ENCODE measurements at places on chromosomes 6 and 20.

GRCh38 chr6:114375541-114376192 lies 32.8 kb upstream of the HS3ST5 start:
- no peak overlapping the region for H3K4me3 ChIP-seq
- no peaks in the 10 kb centered on the region for H3K36me3 ChIP-seq
- H3K4me1 ChIP-seq = no peaks in the 10 kb centered on the region
- H3K27ac ChIP-seq = no peak overlapping the region

DNA sequence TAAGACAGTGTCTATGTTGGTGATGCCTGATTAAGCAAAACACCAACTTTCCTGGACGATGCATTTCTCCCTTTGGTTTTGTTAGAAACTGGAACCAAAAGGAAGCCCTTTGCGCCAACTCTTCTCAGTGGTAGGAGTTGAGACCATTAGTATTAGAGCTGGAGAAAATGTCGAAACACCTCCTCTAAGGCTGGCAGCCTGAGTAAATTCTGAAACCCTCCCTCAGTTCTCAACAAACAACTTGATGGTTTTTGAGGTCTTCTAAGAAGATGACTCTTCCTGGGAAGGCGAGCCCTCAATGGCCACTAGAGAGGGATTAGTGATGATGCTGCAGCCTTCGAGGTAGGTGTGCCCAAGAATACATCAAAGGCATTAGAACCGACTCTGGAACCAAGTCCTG lies 78.4 kb upstream of the CCN6 start:
- H3K27me3 ChIP-seq = no peaks in the 10 kb centered on the region
- H3K27ac ChIP-seq = no peak overlapping the region
- H3K36me3 ChIP-seq = peaks cover 3% of the 10 kb centered on the region
- no peak overlapping the region for H3K4me3 ChIP-seq

DNA sequence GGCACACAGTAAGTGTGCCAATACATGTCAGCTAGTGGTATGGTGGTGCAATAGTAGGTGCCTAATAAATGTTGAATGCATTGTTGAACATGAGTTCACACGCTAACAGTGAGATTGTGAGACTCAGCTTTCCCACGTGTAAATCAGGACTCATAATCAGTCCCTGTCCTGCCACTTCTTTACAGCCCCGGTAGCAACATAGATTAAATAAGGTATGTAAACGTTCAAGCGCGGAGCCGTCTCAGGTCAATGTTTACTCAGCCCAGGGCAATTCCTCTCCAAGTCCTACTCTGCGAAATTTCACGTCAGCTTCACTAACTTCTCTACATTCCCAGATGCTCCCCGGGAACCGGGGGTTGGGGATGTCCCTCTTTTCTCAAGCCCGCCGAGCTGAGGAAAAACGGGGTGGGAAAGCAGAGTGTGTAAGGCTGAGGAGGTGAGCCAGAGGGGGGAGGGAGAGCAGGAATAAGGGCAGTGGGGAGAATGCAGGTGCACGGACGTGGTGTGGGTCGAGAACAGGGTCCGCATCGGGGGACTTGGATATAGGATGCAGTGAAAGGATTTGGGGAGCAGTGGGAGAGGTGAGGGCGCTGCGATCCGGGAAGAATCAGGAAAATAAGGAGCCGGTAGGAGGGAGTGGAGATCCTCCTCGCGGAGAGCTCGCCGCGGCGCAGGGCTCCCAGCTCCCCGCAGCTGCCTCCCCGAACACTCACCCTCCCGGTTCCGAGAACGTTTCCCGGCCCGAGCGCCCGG lies 544 bp upstream of the TP53INP2 start:
- H3K27ac ChIP-seq = peak overlapping the region; percentile 85
- peaks cover 13% of the 10 kb centered on the region for H3K27me3 ChIP-seq

DNA sequence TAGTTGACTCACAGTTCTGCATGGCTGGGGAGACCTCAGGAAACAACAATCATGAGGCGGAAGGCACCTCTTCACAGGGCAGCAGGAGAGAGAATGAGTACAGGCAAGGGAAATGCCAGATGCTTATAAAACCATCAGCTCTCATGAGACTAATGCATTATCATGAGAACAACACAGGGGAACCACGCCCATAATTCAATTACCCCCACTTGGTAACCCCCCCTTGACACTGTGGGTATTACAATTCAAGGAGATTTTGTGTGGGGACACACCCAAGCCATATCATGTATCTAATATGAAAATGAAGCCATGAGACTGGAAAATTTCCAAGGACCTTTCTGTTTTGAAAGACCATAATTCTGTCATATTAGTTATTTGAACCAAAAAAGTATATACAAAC lies 342.4 kb upstream of the PLCB4 start:
- no peak for DNase-seq

- peak overlapping the region; percentile 92 for H3K27ac ChIP-seq
- peaks cover 74% of the 10 kb centered on the region for H3K36me3 ChIP-seq
- no peak for DNase-seq
- peaks cover 48% of the 10 kb centered on the region for H3K4me1 ChIP-seq
- H3K27me3 ChIP-seq = no peaks in the 10 kb centered on the region
- H3K4me3 ChIP-seq = peak overlapping the region; percentile 88
Measured at GRCh38 chr6:24666097-24666640, 530 bp downstream of the TDP2 start.

DNA sequence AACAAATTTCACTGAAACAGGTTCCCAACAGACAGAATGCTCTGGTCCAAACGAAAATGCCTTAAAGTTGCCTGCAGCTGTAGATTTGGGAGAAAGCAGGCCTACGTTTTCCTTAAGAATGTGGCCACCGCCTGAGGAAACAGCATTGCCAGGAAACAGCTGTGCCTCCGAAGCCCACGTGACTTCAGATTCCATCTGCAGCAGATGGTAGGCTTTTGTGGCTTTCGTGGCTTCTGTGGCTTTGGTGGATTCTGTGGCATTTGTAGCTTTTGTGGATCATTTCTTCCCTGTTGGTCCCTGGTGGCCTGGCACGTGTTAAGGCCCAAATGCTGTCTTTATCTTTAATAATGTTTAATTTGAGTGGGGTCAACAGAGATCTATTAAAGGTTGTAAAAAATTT lies 222.9 kb downstream of the TTLL2 start:
- no peaks in the 10 kb centered on the region for H3K27me3 ChIP-seq
- no peak overlapping the region for H3K27ac ChIP-seq
- H3K36me3 ChIP-seq = no peaks in the 10 kb centered on the region

GRCh38 chr6:37628611-37629320 lies 68.9 kb downstream of the MDGA1 start:
- peaks cover 16% of the 10 kb centered on the region for H3K27me3 ChIP-seq
- peaks cover 17% of the 10 kb centered on the region for H3K4me1 ChIP-seq
- no peaks in the 10 kb centered on the region for H3K36me3 ChIP-seq

DNA sequence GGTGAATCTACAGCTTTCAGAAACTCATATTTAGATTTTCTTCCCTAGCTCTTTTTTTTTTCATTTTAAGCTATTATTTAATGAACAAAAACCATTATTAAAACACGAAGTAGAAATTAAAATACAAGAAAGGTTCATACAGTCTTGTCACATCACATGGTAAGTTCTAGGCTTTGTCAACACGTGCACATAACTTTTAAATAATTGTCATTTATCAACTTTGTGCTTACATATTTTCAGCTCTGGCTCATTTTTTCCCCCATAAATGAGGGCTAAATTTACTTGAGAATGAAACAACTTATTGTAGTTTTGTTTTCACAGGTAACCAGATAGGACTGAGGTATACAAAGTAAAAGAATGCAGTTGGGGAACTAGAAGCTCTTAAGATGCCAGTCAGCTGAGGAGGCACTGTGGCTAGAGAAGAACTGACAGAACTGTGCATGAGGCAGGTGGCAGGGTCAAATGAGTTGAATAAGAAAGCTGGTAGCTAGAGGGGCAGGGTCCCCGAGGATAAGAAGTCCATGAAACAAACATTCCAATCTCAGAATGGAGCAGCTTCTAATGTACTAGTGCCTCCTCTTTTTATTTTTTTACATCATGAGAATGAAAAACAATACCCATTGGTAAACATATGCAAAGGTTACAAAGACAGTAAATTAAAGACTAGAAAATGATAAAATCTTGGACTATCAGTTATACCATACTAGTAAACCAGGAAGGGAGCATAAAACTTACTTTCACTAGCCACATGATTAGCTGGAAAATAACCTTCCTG lies 141.5 kb downstream of the MYB start:
- H3K4me3 ChIP-seq = no peak overlapping the region
- no peak overlapping the region for H3K27ac ChIP-seq
- no peak for DNase-seq
- no peaks in the 10 kb centered on the region for H3K36me3 ChIP-seq

Data from activated CD4-positive, alpha-beta memory T cell treated with anti-CD3 and anti-CD28 coated beads, Interleukin-2, amount 10 ng/mL, durations not matched to agents 7 days and 5 days (primary cell).